Stimulated activated CD8-positive, alpha-beta memory T cell treated with anti-CD3 and anti-CD28 coated beads, Interleukin-2, amount 100 ng/mL, for 48 hours (primary cell): ENCODE measurements at places on chromosomes 5 and 9.

DNA sequence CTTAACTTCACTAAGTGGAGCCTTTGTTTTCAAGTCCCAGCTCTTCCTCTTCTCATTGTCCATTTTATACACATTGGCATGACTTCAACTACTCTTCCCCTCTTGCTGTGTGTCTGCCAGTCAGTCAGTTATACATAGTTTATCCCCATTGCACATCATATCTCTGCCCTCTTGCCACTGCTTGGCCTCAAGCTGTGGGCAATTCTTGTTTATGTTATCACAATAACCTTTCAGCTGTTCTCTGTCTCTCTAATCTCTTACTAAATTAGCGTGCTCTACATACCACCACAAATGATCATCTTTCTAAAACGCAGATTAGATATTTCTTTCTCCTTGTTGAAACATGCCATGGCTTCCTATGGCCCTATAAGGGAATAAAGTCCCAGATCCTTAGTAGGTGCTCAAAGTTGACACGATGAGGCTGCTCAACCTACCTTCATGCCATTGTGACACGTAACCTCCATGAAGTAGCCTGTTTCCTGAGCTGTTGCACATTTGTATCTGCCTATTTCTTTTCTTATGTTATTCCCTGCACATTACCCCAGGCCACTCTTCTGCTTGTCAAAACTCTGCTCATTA, 239.3 kb downstream of the GAS1 start:
- no peak for DNase-seq

DNA sequence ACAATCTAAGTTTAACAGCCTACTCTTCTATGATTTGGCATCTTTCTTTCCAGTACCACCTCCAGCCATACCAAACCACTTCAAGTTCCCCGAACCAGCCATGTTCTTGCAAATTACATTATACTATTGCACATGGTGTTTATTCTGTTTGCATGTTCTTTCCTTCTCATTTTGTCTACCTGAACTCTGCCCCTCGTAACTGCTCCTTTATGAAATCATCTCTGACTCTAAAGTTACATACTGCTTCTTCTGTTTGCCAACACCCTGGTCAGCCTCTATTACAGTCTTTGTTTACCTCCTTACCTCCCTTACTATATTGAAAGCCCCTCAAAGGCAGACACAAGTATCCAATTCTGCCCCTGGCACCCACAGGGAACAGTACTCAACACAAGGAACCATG, 6.0 kb downstream of the PPP6C start:
- no peak for DNase-seq

GRCh38 chr5:174596429-174596828, 128.0 kb upstream of the MSX2 start:
- DNase-seq = no peak

GRCh38 chr9:124375726-124376125, 39.5 kb downstream of the PSMB7 start:
- DNase-seq = no peak

- DNase-seq = no peak
Observed at GRCh38 chr9:6956879-6957278, 199.1 kb downstream of the KDM4C start.

DNA sequence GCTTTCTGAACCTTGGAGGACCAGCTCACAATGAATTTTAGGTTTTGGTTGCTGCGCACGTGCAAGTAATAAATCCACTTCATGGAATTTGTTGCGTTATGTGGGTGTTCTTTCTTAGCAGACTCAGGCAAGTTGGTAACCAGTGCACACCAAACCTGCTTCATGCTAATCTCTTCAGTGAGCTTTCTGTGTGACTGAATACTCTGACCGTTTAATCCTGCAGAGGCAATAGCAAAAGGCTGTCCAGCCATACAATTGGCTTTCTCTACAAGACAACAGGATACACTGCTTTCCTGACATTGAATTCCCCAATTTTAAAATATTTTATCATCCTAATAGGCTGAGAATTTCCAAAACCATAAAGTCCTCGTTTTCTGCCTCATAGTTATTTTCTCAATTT, 10.3 kb downstream of the UGT3A2 start:
- no peak for DNase-seq

GRCh38 chr9:278651-279050, 64.0 kb downstream of the DOCK8 start:
- no peak for DNase-seq

GRCh38 chr5:15526413-15526812, 26.4 kb downstream of the FBXL7 start:
- DNase-seq = no peak

DNA sequence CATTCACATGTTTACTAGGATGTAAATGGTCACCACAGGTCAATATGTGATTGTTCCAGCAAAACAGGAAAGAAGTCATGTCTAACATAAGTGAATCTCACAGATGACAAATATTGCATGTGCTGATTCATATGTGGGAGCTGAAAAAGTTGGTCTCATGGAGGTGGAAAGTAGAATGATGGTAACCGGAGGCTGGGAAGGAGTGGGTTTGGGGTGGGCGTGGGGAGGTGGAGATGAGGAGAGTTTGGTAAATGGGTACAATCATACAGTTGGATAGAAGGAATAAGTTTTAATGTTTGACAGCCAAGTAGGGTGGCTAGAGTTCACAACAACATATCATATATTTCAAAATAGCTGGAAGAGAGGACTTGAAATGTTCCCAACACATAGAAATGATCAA, 83.8 kb upstream of the RANBP3L start:
- DNase-seq = no peak

GRCh38 chr5:34715711-34716110, 59.6 kb downstream of the RAI14 start:
- DNase-seq = no peak

DNA sequence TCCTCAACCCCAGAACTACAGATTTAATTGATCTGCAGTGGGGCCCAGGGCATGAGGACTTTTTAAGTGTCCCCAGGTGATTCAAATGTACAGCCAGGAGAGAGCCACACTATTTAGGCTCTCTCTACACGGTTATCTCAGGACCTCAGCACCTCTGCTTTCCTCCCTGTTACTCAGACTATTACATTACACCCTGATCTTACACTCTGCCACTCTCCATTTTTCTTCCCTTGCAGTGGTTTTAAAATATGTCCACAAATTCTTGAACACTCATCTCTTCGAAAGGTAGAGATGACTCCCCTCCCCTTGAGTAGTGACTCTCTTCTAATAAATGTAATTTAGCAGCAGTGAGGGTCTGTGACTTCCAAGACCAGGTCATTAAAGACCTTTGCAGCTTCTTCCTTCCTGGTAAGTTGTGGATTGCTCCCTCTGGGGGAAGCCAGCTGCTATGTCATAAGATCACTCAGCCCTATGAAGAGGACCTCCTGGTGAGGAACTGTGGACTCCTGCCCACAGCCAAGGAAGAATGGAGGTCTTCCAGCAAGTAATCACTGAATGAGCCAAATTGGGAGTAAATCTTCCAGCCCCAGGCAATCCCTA, 87.5 kb upstream of the SSBP2 start:
- no peak for DNase-seq

DNA sequence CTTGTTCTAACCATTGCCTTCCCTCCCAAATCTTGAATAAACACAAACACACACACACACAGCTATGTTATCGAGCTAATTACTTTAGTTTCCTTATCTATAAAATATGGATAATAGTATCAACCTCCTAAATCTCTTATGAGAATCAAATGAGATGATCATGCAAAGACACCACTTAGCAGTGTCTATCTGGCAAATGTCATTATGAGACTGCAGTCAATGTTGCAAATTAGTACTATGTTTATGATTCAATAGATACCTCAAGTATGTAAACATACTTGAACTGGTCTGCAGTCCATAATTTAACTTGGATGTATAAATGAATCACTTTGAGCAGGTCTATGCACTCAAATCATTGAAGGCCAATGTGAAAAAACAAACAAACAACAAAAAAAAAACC, 22.2 kb upstream of the ERAP2 start:
- DNase-seq = no peak

DNA sequence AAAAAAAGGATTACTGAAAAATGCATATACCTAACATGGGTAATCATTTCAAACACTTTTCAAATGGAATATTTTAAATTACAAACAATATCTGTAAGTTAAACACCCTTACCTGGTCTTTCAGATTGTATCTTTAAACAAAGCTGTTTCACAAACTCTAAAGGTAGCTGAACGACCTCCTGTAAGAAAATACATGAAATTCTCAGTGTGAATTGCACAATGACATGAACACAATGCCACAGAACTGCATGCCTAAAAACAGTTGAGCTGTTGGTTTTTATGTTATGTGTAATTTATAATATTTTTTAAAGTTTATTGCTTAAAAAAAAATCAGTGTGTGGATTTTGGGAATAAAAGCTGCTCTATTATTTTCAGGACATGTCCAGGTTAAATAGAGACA, 17.5 kb downstream of the IPPK start:
- no peak for DNase-seq

- DNase-seq = peak; percentile 62
Observed at GRCh38 chr9:83707518-83707767, 315 bp downstream of the UBQLN1 start.

DNA sequence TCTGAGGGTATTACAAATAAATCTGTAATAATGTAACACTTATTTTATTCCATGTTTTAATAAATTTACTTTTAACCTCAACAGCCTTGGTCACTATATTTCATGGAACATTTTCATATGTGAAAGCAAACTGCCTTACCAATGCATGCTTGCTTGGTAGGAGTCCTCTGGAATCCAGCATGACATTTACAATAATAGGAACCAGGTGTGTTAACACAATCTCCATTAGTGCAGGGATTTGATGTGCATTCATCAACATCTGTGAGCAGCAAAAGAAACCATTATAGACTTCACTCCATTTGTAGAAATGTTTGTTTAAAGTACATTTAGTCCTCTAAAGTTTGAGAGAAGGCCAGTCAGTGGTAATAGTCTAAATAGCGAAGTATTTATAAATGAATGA, 159.4 kb downstream of the FBN2 start:
- DNase-seq = no peak

DNA sequence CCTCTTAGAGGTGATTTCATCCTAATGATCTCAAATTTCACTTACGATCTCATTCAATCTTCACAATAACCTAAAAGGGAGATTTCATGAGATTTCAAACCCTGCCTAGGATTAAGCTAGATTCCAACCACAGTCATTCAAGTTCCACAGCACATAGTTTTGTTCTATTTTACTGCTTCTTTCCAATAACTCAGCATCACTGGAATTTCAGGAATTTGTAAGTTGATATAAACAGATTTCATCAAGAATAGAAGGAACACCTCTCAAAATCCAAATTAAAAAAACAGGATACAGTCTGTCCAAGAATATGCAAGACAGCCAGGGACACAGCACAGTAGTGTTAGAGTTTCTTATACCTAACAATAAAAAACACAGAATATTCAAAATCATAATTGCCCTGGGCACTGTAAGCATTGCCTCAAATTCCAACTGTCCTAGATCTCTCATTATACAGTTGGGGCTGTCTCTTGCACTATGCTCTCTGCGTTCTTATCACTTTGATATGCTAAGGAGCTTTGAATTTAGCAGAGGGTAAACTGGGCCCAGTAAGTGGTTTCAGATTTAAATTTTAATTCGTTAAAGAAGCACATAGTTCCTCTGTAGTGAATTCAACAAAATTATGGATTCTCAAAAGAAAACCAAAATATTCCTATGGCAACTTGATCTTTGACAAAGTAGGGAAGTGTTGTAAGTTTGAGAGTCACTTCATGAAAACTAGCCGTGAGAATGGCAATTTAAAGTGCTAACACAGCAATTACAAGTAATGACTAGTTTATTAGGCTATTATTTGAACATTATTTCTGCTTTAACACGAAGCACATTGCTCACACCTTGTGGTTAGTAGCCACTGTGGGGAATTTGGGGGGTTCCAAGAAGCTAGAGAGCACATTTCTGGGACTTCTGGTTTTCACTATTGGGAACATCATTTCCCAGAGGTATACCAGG, 478.6 kb upstream of the C9orf72 start:
- DNase-seq = no peak

- no peak for DNase-seq
Observed at GRCh38 chr9:1939466-1939865, 75.7 kb upstream of the SMARCA2 start.

GRCh38 chr9:115594557-115594956, 476.6 kb upstream of the TNC start:
- no peak for DNase-seq

DNA sequence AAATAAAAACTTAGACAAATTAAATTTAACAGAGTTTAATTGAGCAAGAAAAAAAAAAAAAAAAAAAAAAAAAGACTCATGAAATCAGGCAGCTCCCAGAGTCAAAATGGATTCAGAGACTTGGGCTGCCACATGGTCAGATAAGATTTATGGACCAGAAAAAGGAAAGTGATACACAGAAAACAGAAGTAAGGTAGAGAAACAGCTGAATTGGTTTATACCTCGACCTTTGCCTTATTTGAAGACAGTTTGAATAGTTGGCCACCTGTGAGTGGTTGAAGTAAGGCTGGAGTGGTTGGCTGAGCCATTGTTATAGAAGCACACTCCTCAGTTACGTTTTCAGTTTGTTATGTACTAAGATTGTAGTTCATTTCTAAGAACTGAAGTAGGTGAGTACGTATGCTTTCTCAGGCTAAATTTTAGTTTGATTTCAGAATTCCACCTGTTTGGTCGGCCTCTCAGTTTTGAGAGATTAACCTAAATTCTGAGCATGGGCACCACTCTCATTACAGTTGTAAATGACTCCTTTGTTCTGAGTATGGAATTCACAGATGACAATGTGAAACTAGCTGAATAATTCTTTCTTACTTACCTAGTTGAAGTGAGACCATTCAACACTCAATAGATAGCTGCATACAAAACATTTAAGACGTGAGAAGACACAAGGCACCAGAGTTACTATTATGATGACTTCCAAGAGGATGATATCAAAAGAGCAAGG, 149.0 kb downstream of the AOPEP start:
- DNase-seq = no peak

- DNase-seq = no peak
Observed at GRCh38 chr5:51380603-51381207, 2.5 kb upstream of the ISL1 start.

DNA sequence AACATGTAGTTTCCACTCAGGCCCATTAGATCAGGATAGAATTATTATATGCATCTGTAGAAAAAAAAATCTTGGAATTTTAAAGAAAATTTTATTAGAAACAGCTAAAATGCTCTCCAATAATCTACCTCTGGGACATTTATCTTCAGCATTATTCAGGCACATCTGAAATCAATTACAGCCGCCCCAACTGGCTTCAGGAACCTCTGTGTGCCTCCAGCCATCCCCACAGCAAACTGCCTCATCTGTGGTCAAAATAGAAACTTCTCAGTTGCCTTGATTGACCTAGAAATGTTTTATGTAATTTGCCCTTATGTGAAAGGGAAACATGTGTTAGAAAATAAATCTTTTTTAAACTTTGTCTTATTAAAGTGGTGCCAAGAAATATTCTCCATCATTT, 120.1 kb upstream of the LPAR1 start:
- DNase-seq = no peak

GRCh38 chr9:133389025-133389557, 12.9 kb downstream of the STKLD1 start:
- DNase-seq = no peak

- DNase-seq = peak; percentile 45
Observed at GRCh38 chr5:135834639-135835529, at the start of gene SLC25A48. Gene SLC25A48, plus strand, starts transcription at chr5:135834663. Its CDS starts 185 bp downstream, at chr5:135834848.

GRCh38 chr9:138052635-138053320, 175.2 kb downstream of the CACNA1B start:
- DNase-seq = no peak
